Activated CD4-positive, alpha-beta memory T cell treated with anti-CD3 and anti-CD28 coated beads, Interleukin-2, amount 10 ng/mL, durations not matched to agents 7 days and 5 days (primary cell): ENCODE measurements at places on chromosomes 7 and 10. TPM values are rescaled to one million over a fixed set of nuclear protein-coding genes. Genes with fewer than 3 reads are reported as not detected.

The AEBP1 gene
- 0.38 TPM for total RNA-seq

The NPSR1 gene
- not detected for total RNA-seq

The ZNF804B gene
- total RNA-seq: not detected

The ASAH2B gene
- total RNA-seq: 1.5 TPM
